T-helper 9 cell (primary cell): ENCODE measurements at places on chromosomes 5 and 9.

DNA sequence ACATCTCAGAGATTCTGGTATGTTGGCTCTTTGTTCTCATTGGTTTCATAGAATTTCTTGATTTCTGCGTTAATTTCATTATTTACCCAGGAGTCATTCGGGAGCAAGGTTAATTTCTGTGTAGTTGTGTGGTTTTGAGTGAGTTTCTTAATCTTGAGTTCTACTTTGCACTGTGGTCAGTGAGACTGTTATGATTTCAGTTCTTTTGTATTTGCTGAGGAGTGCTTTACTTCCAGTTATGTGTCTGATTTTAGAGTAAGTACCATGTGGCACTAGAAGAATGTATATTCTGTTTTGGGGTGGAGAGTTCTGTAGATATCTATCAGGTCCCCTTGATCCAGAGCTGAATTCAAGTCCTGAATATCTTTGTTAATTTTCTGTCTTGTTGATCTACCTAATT is 12.2 kb downstream of the RANBP17 start:
- DNase-seq = no peak

- DNase-seq = no peak
Observed at GRCh38 chr5:174374206-174374605, 328.7 kb downstream of the NSG2 start.

DNA sequence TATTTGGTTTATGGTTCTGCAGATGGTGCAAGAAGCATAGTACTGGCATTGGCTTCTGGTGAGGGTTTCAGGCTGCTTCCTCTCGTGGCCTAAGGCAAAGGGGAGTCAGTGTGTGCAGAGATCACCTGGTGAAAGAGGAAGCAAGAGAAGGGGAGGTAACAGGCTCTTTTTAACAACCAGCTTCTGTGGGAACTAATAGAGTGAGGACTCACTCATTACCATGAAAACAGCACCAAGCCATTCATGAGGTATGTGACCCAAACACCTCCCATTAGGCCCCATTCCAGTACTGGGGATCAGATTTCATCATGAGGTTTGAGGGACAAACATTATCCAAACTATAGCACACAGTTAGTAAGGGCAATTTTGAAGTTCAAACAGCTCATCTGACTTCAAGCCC is 263.5 kb downstream of the TMEM38B start:
- no peak for DNase-seq

DNA sequence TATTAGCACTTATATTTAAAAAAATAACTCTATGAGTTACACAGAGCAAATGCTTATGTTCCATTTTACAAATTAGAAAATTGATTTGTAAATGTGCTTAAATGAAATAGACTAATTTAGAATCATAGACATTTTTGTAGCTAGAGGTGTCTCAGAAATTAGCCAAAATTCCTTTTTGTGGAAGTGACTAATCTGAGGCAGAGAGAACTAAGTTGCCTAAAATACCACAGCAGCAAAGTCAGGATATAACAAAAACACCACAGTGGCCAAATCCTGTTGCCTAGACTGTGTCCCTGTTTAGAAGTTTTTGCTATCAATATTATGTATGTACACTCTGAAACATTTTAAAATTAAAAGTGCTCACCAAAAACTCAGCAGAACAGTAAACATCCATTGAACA is 18.7 kb downstream of the ADAMTSL1 start:
- DNase-seq = no peak

DNA sequence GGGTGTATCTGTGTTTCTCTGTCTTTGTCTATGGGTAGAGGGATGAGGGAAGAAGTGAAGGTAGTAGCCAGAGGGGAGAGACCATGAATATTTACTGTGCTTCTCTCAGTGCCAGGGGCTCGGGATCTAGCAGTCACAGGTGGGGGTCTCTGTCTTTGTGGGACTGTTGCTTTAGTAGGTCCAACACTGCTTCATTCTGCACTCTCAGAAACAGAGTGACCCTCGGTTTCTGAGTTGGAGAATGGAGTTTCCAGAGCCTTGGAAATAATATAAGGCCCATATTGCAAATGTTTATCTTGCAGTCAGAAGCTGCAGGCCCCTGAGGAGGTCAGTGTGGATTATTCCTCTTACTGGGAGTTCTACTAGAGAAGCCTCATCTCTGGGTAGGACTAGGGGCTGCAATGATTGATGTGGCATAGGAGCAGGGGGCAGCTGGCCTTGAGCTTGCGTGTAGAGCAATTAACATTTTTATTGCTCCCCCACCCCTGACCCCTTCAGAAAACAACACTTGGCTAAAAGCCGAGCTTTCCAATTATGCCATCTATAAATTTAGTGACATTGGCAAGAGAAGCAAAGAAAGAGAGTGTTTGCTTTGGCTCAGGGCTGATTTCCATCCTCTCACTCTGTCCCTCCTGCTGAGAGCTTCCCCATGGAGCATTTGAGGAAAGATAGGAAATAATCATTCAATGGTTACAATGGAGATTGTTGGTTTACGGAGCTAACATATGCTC is 55.0 kb upstream of the TRPC7 start:
- DNase-seq = no peak
